ENCODE measurements at places on chromosomes 6 and 20.

DNA sequence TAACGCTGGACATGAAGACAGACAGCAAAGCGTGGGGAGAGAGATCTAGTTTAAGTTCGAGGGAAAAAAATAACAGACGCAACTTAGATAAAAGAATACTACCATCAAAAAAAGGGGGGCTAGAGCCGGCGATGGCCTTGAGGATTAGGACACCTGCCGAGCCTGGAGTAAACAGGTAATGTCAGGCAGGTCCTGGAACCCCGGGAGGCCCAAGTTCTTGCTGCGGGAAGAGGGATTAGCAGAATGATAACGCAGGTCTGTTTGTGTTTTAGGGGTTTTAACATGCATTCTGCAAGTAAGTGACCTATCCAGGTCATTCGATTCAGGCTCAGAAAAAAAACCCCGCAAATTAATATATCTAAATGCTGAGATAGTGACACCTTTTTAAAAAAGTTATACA is 754 bp upstream of the TMEM170B start:
- no peak for DNase-seq

- no peak for DNase-seq
Measured at GRCh38 chr20:25076731-25077609, 5.0 kb downstream of the VSX1 start.

DNA sequence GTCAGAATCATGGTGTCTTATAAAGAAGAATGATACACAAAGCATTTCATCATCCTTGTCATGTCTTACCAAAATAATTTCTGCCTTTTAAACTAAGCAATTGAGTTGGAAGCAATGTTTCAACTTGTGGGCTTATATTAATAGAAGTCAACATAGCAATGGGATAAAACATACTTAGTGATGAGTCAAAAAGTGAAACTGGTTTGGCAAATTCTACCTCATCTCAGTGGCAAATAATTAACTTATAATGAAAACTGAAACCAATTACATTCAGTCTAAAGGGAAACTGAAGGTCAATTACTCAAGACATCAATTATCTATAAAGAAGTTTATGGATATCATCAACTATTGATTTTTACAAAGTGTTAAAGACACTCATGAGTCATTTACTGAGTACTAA is 463.8 kb downstream of the BMP2 start:
- no peak for DNase-seq

GRCh38 chr20:29689411-29690225 is 1567.8 kb upstream of the DEFB115 start:
- DNase-seq: no peak

DNA sequence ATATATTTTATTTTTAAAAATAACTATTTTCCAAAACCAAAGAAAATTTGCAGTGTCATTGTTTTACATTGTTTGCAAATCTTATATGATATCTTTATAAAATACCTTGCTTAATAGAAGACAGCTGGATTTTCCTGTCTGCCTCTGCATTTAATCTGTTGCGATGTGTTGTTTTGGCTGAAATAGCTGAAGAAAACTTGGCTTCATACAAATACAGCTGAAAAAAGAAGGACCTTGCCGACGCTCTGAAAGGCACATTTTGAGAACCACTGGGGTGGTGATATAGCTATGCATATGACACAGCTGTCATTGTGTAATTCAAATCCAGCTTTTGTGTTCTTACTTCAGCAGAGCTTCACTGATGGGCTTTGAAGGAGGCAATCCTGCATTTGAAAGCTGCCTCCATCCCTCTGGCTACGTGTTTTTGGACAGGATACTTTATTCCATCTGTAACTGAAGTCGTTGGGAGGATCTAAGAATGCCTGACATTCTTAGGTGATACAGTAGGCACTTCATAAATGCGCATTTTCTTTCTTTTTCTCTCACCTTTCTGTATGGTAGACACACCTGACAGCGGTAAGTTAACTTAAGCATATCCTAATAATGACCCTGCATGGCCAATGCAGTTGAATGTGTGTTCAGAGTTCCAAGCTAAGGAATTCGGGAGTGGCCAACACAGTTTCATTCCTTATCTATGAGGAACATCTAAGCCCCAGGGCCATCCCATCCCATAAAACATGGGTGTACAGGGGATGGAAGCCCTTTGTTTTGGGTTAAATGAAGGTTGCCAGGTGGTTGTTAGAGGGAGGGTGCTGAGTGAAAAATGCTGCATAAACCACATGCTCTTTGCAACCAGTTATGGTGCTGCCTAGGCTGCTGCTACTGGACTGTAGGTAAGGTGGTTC is 213.0 kb downstream of the TFAP2A start:
- DNase-seq: no peak

DNA sequence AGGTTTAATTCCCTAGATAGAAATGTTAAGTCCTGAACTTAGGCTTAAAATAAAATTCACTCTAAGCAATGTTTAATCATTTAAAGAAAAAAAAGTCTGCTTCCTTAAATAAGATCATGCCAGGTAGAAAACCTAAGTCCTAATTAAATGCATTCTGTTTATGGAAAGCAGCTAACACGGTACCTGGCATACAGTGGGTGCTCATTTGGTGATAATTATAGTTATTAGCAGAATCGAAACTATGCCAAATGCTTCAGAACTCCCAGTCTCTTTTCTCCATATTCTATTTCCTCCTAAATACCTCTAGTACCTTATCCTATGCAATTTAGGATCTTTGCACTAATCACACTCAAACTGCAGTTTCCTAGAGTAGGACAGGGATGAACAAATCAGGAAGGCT is 331.8 kb downstream of the EPHA7 start:
- no peak for DNase-seq

- DNase-seq: no peak
Measured at GRCh38 chr20:52945862-52946522, 26.2 kb upstream of the TSHZ2 start.

DNA sequence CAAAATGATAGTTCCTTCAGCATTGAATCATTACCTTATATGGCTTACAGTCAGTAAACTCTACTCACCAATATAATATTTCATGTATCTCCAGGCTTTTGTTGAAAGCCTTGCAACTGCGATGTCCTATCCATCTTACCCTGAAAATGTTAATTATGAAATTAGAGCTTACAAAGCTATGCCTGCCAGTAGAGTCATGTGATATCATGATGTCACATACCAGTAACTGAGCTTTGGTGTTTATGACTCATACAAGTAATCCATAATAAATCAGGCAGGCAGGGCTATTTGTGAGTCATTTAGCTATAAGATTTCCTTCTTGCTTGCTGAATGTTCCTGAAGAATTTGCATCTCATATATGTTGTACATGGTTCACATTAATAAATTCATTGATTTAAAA is 44.9 kb upstream of the FAM83B start:
- DNase-seq: no peak

DNA sequence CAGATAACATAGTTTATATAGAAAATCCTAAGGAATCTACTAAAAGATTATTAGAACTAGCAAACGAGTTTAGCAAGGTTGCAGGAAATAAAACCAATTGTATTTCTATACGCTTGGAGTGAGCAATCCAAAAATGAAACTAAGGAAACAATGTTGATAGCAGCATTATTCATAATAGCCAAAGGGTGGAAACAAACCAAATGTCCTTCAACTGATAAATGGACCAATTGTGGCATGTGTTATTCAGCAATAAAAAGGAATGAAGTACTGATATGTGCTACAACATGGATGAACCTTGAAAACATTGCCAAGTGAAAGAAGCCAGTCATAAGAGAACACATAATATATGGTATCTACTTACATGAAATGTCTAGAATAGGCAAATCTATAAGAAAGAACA is 101.0 kb upstream of the VSTM2L start:
- DNase-seq: no peak

- no peak for DNase-seq
Measured at GRCh38 chr6:34462551-34462971, 3.3 kb upstream of the PACSIN1 start.

DNA sequence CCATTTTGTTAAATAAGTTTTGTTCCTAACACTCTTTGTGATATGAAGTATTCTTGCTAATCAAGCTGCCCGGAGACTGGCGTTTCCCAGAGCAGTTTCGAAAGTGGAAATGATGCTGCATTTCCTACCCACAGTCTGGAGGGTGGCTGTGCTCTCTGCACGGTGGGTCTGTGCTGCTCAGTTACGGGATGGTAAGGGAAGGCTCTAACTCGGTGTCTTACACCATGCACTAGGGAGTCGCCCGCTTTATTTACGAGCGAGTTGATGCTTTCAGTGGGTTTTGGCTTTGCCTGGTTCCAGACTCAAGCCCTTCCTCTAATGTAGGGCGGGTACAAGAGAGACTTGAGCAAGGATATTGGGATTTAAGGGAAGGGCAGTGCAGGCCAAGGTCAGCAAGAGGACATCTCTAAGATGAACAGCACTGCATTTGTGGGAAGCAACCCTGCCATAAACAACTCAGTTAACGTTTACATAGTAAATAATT is 180.1 kb upstream of the AKAP12 start:
- no peak for DNase-seq

GRCh38 chr6:44538131-44538806 is 150.8 kb downstream of the CDC5L start:
- no peak for DNase-seq

- DNase-seq: no peak
Measured at GRCh38 chr6:25922301-25922700, 8.2 kb downstream of the SLC17A2 start.

GRCh38 chr6:165986914-165987482 is 180.7 kb downstream of the TBXT start:
- no peak for DNase-seq

- DNase-seq: no peak
Measured at GRCh38 chr20:11170565-11170964, 496.8 kb upstream of the JAG1 start.

- no peak for DNase-seq
Measured at GRCh38 chr6:11798096-11798495, 19.5 kb upstream of the ADTRP start.

DNA sequence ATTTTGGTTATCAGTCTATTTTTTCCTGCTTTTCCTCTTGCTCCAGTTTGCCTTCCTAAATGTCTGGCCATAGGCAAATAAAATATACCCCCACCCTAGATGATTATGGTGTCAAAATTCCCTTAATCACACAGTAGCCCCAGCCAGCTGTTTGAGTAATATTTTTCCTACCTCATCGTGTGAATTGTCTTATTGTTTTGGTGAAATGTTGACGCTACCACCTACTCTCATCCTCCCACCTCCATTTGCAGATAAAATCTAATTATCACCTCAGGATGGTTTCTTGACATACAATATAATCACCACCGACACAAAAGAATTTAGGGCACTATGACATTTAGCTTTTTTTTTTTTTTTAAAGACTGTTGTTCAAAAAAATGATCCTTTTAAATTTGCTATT is 44.1 kb upstream of the FUCA2 start:
- no peak for DNase-seq

GRCh38 chr6:157563611-157564284 is 182.8 kb downstream of the ZDHHC14 start:
- DNase-seq: no peak

DNA sequence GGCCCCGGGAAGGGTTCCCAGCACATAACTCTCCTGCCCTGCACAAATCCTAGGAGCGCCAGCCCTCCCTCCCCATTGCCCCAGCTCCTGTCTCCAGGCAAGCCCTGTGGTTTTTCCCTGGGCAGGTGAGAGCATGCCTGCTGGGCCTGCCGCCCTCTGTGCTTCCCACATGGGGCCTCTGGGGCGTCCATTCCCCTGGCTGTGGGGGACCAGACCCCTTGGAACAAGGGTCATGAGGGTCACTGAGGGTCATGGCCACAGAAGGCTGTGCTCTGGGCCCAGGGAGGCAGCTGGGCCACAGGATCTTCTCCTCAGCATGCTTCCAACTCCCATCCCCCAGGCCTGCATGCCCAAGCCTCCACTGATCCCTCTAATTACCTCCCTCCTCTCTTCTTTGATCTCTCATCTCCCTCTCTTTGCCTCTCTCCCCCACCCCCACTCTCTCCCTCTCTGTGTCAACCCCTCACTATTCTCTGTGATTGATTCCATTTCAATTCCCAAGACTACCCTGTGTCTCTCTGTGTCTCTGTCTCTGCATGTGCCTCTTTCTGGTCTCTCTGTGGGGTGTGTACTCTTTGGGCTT is 6.1 kb downstream of the MDFI start:
- DNase-seq: no peak

DNA sequence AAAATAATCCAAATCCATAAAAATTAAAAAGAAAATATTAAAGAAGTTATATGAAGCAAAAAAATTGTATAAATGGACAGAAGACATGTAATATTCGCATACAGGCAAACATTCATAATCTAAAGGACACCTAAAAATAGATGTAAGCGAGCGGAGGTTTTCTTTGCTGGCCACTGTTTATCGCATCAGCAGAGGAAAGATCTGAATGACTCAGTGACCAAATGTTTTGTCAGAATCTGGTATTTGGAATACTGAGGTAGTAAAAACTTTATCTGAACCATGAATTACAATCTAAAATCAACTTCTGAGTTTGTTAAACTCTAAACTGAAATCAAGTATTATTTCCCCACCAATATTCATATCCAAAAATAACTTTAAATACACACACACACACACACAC is 7.8 kb downstream of the TSPYL4 start:
- no peak for DNase-seq

DNA sequence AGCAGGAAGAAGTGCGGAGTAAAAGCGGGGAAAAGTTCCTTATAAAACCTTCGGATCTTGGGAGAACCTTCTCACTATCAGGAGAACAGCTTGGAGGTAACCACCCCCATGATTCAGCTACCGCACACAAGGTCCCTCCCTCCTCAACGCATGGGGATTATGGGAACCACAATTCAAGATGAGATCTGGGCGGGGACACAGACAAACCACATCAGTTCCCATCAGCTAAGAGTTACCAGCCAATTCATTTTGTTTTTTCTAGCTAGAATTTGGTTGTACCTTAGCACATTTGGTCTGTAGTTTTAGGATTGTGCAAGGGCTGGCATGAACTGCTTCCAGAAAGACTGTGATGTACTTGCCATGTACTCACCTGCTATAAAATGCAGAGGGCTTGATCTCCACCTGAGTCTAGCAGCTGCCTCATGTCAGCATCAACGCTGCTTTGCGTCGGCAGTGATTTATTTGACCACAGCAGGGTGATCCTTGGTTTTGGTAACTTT is 94.7 kb upstream of the SLC2A12 start:
- no peak for DNase-seq

DNA sequence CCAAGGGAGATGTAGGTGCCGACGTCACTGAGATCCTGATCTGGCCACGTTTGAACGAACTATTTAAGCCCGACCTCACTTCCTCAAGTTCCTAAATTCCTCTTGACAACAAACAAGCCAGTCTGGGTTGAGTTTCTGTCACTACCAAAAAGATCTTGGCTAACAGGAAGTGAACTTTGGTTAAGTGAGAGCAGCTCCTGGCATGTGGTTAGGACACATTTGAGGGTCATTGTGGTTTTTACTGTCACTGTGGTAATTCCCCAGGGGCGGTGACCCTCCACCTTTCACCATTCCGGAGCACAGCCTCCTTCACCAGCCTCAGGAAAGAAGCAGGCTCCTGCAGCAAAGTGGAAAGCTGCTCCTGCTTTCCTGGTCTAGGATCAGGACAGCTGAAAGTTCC is 43.1 kb upstream of the ZNF831 start:
- DNase-seq: no peak

GRCh38 chr20:9241721-9242427 is 173.0 kb downstream of the PLCB4 start:
- no peak for DNase-seq

All from activated gamma-delta T cell (primary cell).